Foreskin melanocyte (primary cell): ENCODE measurements at places on chromosomes 5 and 9.

DNA sequence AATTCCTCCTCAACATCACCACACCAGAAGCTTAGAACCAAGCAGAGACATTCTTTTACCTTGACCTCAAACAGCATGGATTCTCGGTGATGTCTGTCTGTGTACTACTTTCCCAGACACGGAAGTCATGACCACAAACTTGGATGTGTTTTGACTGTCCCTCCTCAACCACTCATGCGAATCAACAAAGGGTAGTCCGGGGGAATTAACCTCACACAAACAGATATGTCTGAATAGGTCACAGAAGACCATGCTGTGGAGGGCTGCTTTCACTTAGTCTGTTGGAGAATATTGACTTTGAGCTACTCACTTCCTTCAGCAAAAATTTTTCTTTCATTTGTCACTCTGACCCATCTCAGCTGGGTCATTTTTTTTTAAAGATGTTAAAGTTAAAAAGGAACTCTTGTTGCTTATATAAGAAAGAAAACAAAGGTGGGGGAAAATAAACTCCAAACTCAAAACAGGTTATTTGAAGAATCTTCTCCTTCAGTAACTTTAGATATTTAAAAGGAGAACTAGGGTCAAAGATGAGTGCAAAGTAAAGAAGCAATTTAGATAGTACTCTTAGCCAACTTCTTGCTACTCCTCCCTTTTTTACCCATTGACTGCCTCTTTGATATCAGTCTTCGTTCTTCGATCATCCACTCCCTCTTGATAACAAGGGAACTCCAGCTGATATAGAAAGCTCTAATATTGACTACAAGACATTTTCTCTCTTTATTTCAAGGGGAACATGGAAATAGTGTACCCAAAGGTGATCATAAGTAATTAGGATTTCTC is 343.4 kb upstream of the CDH6 start:
- no peak for DNase-seq

- peak; percentile 75 for DNase-seq
Observed at GRCh38 chr5:132293066-132293991, 865 bp upstream of the SLC22A4 start.

- no peak for DNase-seq
Observed at GRCh38 chr9:86546712-86547111, 192.5 kb upstream of the TUT7 start.

- peak; percentile 50 for DNase-seq
Observed at GRCh38 chr9:19493174-19493811, 84.5 kb downstream of the ACER2 start.

- DNase-seq, result no peak
Observed at GRCh38 chr9:88256216-88256615, 117.9 kb upstream of the SPATA31C2 start.

DNA sequence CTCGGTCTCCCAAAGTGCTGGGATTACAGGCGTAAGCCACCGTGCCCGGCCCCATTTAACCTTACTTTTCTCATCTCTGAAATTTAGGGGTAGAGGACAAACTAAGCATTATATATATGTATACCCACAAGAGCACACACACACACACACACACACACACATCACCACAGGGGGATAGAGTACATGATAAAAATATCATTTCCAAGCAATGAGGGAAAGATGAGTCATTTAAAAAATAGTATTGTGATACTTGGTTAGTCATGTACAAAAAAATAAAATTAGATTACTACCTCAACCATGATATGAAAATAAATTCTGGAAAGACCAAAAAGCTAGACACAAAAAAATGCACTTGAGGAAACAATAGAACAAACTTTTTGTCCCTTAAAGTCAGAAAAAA is 67.2 kb downstream of the CDH18 start:
- no peak for DNase-seq

DNA sequence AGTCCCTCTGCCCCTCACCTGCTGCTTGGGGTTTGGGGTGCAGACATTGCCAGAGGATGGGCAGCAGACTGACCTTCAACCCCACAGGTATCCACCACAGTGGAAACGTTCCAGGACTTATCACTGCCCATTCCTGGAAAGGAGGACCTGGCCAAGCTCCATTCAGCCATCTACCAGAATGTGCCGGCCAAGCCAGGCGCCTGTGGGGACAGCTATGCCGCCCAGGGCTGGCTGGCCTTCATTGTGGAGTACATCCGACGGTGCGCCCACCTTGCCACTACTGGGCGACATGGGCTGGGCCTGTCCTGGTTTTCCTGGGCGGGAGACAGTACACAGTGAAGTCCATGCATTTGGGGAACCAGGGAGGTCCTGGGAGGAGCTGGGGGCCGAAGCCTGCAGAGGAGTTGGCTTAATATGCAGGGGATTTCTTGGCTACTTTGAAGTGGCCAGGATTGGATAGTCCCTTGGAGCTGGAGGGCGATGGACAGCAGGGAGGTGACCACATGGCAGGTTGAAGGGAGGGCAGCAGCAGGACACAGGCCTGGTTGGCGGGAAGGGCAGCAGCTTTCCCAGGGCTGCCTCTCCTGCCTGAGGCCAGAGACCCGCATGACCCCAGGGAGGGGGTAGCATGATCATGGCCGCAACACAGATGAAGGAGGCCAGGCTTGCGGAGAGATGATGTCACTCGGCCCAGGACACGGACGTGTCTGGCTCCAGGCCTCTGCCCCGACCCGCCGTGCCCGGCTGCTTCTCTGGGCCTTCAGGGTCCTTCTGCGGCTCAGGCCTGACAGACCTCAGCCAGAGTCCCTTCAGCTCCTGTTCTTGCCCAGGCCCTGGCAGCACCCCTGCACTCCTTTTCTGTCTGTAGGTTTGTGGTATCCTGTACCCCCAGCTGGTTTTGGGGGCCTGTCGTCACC is 34.6 kb downstream of the USP20 start:
- no peak for DNase-seq

GRCh38 chr9:117121316-117121715 is 293.5 kb downstream of the ASTN2 start:
- DNase-seq, result no peak

- no peak for DNase-seq
Observed at GRCh38 chr5:59257488-59258400, 635.8 kb downstream of the PDE4D start.

DNA sequence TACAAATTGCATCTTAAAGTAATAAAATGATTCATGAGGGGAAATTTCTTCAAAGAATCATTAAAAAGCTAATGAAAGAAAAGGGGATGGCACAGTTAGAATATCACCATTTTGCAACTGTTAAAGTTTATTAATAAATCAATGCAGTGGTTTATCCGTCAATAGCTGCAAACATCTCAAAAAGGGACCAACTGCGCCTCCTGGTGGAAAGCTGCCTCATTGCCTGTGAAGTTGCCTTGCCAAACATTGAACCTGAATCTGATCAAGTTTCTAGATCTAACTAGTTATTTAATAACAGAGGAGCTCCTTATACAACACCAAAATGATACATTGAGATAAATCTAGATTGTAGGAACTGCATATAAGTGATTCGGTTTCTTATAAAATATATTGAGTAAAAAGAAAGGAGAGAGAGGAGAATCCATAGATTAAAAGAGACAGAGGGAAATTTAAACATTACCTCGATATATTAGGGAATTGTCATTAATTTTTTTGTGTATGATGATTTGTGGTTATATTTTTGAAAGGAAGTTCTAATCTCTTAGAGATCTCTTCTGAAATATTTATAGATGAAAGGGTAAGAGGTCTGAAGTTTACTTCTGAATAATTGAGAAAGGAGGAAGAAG is 6.9 kb upstream of the NDUFB6 start:
- peak; percentile 44 for DNase-seq

GRCh38 chr9:108468364-108468763 is 387.4 kb downstream of the ACTL7B start:
- DNase-seq, result peak; percentile 52

- peak; percentile 93 for DNase-seq
Observed at GRCh38 chr5:76724871-76725270, 8.9 kb downstream of the F2R start.

- DNase-seq, result peak; percentile 42
Observed at GRCh38 chr9:137025517-137025966, 2.5 kb downstream of the ABCA2 start.

DNA sequence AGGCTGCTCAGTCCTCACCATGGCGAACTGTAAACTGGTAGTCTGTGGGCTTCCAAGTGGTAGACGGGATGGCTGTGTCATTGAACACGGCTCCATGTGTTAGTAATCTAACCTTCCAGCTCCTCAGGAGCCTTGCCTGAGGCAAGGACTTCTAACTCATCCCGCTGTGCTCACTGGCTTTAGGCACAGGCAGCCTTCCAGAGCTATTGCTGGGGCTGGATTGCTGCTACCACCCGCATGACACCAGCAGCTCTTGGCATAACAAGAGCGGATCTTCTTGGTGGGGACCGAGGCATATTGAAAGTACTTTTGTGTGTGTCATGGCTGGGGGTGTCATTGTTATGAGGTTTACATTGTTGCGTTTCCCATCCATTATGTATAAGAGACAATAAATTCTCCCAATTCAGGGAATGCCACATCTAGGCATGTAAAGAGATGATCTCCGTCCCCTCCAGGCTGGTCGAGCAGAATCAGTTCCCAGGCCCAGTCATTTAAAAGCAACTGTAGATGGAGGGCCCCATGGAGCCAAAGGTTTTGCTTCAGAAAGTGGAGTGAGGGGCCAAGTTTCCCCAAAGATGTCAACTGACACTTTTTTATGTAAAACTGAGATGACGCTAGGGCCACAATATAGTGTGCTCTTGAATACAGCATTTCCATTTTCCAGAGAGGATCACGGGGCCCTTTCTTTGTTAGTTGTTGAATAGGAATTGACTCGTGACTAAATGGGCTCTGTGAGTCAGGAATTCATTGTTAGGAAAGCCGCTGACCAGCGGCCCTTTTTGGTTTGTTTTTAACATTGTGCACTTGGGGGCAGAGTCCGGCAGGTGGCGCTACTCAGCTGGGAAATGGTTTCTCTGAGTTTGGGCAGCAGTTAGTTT is 759.5 kb downstream of the TAF11L14 start:
- peak; percentile 77 for DNase-seq

GRCh38 chr5:119270960-119271757 is 84.7 kb upstream of the TNFAIP8 start:
- no peak for DNase-seq

- peak; percentile 77 for DNase-seq
Observed at GRCh38 chr5:83632874-83633273, 87.8 kb downstream of the HAPLN1 start.

GRCh38 chr5:133952729-133953567 is 15.5 kb downstream of the C5orf15 start:
- no peak for DNase-seq

GRCh38 chr5:62190931-62191330 is 115.1 kb upstream of the KIF2A start:
- no peak for DNase-seq

DNA sequence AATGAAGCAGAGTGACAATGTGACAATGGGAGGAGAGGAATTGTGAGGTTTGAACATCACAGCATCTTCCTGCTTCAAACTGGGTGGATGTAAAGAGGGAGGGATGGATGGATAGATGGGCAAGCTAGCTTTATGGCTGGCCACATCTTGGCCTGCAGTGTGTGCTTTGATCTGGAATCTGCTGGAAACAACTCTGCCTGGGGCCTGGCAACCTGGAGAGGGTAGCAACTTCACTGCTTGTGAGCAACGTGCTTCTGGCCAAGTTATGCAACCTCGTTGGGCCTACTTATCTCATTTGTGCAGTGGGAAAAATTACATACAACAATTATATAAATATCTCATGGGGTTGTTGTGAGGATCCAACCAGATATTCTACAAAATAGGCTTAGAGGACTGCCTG is 5.3 kb downstream of the IL9 start:
- no peak for DNase-seq

DNA sequence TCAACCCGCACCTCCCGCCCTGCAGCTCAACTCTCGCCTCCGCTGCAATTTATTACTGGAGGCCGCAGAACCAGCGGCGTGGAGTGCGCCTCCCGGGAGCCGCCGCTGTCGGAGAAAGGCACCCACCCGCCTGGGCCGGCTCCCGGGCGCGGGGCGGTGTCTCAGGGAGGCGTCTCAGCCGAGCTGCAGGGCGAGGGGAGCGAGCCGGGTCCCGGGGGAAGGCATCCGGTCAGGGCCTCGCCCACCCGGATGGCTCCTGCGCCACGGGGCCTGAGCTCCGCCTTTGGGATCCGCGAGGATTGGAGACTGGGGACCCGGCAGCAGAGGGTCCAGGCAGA is 32.9 kb downstream of the TSPAN17 start:
- no peak for DNase-seq

- DNase-seq, result no peak
Observed at GRCh38 chr9:120465685-120466407, 114.1 kb downstream of the CDK5RAP2 start.

- DNase-seq, result peak; percentile 33
Observed at GRCh38 chr5:96633820-96634219, 28.4 kb upstream of the CAST start.

- no peak for DNase-seq
Observed at GRCh38 chr5:123735384-123735783, 223.4 kb downstream of the CSNK1G3 start.
